Activated naive CD4-positive, alpha-beta T cell treated with anti-CD3 and anti-CD28 coated beads, Interleukin-2, amount 50 U/mL, for 72 hours (primary cell): ENCODE measurements at places on chromosomes 13 and 19. TPM values are rescaled to one million over a fixed set of nuclear protein-coding genes. Genes with fewer than 3 reads are reported as not detected.

Gene EFNB2
- not detected for total RNA-seq

Gene ZBTB32
- total RNA-seq = 198 TPM

Gene ZNF83
- 49.9 TPM for total RNA-seq

Gene CDX2
- not detected for total RNA-seq

Gene FGF21
- not detected for total RNA-seq

Gene CACNA1A
- 0.70 TPM for total RNA-seq

Gene SMIM24
- total RNA-seq = not detected

Gene IZUMO1
- total RNA-seq = not detected

Gene PGLYRP1
- total RNA-seq = not detected

Gene CAPN12
- 9.0 TPM for total RNA-seq

Gene ATP1A3
- total RNA-seq = 4.0 TPM

Gene DENND1C
- total RNA-seq = 70.8 TPM

Gene CFAP97D2
- total RNA-seq = not detected

Gene THSD1
- total RNA-seq = 0.19 TPM

Gene ZNF429
- 10.3 TPM for total RNA-seq

DNA sequence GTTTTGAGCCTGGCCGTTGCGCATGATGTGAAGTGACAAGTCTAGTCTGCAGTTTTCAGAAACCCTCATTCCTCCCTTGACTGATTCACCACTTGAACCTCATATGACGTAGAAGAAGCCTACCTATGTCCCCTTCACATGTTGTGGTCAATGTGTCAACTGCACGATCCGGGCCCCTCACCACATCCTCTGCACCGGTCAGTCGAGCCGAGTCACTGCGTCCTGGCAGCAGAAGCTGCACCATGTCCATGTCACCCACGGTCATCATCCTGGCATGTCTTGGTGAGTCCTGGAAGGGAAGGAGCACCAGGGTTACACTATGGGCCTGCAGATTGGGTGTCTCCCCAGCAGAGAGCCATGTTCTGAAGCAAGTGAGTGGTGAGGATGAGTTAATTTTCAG is at the start of gene KIR2DL4:
Gene KIR2DL4, plus strand, starts transcription at position 201 of the 400 bp plus-strand sequence. Its CDS starts 42 bp downstream, at position 243.
- DNase-seq = no peak

GRCh38 chr13:43493496-43494000 is 293.2 kb downstream of the ENOX1 start:
- no peak for DNase-seq

DNA sequence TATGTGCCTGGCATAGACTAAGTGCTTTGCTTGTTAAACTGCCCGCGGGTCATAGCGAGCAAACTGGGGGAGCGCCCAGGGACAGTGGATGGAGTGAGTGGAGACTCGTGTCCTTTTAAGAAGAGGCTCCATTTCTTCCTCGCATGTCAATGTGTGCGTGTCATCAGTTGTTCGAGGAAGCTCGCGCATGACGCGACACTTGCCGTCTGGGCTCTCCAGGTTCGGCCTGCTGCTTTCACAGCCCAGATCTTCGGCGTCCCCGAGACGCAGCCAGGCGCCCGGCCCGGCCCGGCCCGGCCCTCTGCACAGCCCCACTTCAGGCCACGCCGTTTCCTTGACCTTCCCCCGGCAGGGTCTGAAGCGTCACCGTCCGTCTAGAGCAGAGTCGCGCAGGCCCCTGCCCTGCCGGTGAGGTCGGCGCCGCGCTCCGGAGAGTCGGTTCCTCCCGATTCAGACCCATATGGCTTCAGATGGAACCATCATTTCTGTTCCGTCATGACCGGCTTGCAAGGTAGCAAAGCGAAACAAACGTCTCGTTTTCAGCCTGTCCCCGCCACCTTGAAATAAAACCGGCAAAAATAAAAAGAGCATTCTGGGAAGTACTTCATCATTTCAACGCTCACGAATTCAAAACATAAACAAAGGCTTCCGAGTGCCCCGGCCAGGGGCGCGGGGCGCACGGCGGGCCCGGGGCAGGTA is 599 bp upstream of the ARHGEF7 start:
- peak; percentile 16 for DNase-seq

DNA sequence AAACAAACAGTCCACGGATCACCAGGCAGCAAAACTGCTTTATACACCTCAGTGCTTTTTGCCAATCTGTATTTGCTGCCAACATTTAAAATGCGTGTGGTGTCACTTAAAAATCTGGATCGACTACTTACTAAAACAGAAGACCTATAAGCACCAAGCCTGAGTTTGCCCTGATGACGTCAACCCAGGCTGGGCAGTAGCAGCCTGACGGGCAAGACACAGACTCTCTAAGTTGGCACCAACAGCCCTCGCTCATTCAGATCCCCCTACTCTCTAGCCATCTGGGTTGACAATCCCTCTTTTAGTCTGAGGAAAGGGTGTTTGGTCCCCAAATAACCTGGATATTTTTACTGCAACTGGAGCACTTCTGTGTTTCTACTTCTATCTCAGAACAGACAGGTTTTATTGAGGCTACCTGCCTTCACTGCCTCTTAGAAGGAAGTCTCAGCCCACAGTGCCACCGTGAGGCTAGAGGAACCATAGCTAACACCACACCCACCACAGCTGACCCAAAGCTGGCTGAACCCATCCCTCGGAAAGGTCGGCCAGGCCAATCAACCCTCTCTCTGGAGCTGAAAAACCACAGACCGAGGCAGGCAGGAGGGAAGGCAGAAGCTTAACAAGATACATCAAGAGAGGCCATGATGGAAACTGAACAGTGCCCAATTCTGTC is 6.9 kb downstream of the SUGP2 start:
- DNase-seq = no peak

- DNase-seq = no peak
Observed at GRCh38 chr13:20566468-20566897, 474 bp upstream of the IFT88 start.

GRCh38 chr13:38582133-38582532 is 104.7 kb upstream of the FREM2 start:
- DNase-seq = no peak

- no peak for DNase-seq
Observed at GRCh38 chr19:48461651-48461981, 6.2 kb downstream of the KCNJ14 start.

- no peak for DNase-seq
Observed at GRCh38 chr19:55661826-55662225, 7.0 kb downstream of the U2AF2 start.

DNA sequence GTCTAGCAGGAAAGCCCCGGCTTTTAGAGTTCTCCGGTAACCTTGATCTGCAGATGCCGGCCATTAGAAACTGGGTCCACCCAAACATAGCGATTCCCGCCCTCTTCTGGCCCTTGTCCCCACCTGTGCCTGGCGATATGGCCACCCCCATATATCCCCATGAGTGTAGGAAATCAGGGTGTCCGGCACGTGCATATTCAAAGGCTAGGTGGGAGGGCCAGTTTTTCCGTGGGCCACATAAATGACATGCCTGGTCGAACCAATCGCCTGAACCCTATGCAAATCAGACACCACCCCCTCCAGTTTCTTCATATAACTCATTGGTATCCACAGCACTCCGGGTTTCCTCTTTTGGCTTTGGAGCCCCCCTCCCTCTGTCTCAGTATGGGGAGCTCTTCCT is 37.4 kb downstream of the ERICH4 start:
- DNase-seq = no peak

- no peak for DNase-seq
Observed at GRCh38 chr13:106594980-106595379, 27.0 kb upstream of the ARGLU1 start.

DNA sequence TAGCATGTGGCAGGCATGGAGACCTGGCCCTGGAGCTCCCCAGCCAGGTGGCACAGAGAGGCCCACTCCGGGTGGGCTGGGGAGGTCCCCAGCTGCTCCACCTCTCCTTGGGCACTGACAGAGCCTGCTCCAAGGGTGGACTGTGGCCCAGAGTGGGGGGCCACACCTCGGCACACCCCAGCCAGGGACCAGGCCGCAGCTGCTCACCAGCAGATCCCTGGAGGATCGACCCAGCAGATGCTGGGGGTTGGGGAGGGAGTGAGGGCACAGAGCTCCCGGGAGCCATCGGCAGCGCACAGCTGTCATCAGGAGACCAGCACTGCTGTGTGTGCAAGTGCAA is 72.0 kb upstream of the KCTD15 start:
- no peak for DNase-seq

DNA sequence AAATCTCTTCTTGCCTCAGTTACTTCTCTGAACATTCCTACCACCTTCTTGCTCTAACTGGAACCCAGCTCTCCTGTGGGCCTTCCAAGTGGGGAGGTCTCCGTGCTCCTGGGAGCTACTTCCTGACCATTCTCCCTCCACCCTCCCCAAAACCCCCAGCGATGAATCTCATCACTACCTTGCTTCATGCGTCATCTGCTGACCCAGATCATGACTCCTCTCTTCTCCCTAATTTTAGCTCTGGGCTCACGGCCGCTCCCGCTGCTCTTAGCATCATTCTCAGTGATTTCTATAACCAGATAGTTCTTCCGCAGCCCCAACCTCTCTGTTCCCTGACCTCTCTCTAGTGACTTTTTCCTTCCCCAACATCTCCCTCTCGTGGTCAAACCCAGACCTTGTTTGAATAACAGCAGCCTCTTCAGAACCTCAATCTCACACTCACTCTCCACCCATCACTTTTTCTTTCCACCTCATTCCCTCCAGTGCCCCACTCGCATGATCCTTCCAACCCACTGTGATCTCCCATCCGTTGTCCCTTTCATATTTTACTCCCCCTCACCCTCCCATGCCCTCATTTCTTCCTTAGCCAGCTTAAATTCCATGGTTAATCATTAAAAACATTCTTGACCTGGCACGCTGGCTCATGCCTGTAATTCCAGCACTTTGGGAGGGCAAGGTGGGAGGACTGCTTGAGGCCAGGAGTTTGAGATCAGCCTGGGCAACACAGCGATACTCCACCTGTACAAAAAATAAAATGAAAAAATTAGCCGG is 21.8 kb downstream of the MRPS12 start:
- no peak for DNase-seq

- DNase-seq = peak; percentile 33
Observed at GRCh38 chr13:113928685-113929627, 44.9 kb downstream of the C13orf46 start.

GRCh38 chr19:42233106-42233505 is 9.3 kb downstream of the GSK3A start:
- DNase-seq = no peak

GRCh38 chr19:34962687-34963572 is 1.1 kb downstream of the ZNF792 start:
- no peak for DNase-seq

DNA sequence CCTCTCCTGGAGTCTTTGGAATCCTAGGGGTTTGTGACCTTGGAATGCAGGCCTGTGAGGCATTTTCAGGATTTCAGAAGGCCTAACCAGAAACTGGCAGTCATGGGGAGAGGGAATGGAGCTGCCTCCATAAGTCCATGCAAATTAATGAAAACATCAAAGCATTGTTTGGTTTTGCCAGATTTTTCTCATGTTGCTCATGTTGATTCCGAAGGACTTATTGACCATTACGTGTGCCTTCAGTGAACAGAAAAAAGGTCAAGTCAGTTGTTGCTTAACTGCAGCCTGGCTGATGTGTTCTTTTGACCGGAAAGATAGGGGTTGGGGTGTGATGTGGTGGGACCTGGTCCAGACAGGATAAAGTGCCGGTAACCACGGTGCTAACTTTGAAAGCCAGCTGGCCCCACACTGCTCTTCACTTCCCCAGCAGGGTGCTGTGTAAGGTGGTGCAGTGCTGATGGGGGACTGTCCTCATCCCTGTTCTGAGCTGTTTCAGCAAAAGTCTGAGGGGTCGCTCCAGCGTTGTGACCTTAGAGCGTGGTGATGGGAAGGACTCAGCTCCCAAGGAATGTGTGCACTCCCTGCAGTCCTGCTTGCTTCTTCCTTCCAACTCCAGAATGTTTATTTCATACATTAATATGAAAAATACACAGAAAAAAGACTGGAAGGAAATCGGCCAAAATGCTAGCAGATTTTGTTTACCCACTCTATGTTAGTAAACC is 3.5 kb downstream of the RNF113B start:
- no peak for DNase-seq

GRCh38 chr19:35169221-35169995 is 14.9 kb downstream of the FXYD5 start:
- DNase-seq = no peak

DNA sequence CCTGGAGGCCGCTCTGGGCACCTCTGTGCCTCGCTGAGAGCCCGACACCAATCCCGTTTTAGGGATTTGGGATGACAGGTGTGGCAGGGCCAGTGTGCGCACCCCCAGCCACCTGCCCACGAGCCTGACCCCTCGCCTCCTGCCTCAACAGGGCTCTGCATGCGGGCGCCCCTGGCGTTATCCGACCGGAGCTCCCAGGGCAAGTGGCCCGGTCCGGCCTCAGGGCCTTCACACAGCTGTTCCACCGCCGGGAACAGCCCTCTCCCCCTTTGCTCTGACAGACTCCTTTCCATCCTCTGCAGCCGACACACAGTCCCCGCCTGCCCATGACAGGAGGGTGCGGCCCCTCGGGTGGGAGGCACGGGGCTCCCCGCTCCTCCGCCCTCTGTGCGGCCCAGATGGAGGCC is 7.1 kb upstream of the WDR18 start:
- DNase-seq = no peak

- DNase-seq = no peak
Observed at GRCh38 chr19:35311901-35312665, 16.9 kb upstream of the CD22 start.

DNA sequence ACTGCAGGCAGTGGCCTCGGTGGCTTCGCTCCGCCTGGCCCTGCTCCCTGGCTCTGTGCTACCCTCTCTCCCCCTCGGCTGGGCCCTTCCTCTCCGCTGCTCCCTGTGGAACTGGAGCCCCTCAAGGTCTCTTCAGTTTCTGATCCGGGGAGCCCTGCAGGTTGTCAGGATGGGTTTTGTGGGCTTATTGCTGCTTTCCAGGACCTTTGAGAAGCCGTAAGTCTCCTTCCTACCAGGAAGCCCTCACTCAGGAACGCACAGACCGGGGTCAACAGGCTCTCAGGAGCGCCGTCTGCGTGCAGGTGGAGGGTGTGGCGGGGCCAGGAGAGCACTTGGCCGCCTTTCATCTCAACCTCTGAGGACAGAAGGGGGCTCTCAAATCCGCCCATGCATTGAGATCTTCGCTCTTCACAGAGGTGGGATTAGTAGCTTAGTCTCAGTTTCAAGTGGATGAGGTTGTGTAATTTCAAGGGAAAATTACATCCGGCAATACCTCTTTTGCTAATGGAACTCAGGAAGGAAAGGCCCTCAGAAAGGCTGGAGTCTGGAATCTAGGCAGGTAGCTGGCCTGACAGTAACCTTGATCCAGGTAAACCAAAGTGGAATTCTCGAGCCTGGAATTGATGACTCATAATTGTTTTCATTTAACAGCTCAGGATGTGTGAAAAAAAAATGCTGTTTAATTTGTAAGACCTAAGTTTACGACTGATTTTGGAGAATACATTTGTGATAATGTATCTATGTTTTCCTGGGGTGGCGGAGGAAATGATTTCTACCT is 102.0 kb downstream of the ATP11A start:
- no peak for DNase-seq

DNA sequence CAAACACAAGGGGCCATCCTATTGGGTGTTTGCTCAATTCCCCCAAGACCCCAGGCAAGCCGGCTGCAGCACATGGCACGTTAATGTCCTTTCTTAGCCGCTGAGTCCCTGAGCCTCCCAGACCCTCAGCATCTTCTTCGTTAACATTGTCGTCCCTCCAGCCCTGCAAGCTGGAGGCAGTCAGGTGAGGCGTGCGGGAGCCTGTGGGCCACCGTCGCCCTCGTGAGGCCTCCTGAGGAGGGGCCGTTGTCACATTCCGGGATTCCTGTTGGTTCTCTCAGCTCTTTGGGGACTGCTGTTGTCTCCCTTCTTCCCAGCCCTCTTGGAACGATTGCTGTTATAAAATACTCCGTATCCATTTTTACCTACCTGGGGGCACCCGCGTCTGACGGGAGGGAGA is 140.6 kb downstream of the KDM4B start:
- no peak for DNase-seq
